ENCODE measurements at places on chromosomes 5 and 9.

GRCh38 chr5:98108497-98108896 lies 665.0 kb upstream of the RGMB start:
- no peak for DNase-seq

DNA sequence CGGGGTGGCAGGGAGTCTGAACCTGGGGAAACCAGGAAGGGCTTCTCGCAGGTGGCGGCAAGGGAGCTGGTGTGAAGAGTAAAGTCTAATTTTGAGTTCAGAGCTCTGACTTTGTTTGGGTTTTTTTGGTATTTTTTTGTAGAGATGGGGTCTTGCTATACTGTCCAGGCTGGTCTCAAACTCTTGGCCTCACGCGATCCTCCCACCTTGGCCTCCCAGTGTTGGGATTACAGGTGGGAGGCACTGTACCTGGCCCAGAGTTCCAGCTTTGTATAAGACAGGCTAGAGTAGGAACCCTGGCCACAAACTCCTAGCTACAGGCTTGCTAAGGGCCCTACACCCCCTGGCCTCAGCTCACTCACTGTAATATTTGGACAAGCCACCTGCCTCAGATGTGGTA lies 105.1 kb upstream of the SARDH start:
- DNase-seq = no peak

DNA sequence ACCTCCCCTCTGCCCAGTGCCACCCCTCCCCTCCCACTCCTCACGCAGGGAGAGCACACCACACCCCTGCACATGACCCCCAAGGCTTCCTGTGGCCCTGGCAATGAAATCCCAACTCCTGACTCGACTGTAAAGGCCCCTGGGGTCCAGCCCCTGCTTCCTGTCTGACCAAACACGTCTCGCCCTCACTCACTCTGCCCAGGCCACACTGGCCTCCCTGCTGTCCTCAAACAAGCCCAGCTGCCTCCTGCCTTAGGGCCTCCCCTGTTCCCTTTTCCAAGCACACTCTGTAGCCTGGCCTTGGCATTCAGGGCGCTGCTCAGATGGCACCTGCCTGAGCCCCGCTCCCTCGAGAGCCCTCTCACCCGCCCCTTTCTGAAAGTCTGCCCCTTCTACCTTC lies 42.4 kb downstream of the HK3 start:
- DNase-seq = no peak

DNA sequence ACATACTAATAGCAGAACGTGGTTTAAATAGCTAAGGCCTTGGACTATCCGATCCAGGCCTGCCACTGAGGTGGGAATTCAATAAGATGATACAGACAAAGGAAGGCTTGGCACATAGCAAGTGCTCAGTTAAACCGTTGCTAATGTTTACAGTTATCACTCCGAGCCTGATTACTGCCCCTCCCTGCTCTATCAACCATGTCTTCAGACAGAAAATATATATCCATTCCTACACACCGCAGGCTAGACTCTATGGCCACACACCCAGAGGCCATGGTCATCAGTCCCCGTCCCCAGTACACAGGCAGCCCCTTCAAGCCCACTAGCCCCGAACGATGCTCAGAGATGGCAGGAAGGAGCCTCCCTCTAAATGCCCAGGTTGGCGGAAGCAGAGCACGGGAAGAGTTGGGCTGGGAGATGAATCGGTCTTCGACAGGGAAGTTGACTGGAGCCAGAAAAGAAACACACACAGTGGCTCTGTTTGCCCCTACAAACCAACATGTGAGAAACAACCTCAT lies 49.7 kb upstream of the STXBP1 start:
- DNase-seq = no peak

DNA sequence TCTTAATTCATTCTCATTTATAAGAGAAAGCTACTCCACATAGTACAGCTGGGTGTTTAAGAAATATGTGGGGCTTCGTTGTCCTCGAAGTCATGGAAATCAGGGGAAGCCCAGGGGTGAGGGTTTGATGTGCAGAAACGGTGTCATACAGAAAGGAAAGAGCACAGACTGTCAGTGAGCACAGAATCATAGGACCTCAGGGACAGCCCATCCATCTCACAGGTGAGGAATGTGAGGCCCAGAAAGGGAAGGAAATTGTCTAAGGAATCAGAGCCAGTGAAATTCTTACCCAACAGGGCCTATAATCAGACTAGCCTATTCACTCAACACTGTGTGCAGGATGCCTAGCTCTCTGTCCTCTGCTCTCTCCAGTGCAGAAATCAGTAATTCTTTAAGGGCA lies 535.6 kb downstream of the SPOCK1 start:
- no peak for DNase-seq

GRCh38 chr5:142845954-142846398 lies 75.8 kb downstream of the ARHGAP26 start:
- DNase-seq = no peak

GRCh38 chr5:59055745-59056448 lies 473.0 kb downstream of the RAB3C start:
- no peak for DNase-seq

- DNase-seq = no peak
These were observed 10.9 kb upstream of the GADD45G start for GRCh38 chr9:89593727-89594427.

DNA sequence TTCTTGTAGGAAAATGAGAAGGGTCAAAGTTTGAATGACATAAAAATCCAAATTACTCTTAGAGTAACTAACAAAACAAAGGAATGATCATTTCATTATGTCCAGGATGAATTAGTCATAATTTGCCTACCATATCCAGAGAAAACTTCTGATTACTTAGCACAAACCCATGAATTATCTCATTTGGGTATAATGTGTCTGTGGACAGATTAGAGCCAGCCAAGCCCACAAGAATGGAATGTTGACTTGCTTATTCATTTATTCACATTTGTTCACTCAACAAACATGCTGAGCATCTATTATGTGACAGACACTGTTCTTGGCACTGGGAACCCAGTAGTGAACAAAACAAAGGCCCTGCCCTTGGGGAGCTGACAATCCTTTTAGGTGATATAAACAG lies 87.4 kb downstream of the APBA1 start:
- DNase-seq = no peak

DNA sequence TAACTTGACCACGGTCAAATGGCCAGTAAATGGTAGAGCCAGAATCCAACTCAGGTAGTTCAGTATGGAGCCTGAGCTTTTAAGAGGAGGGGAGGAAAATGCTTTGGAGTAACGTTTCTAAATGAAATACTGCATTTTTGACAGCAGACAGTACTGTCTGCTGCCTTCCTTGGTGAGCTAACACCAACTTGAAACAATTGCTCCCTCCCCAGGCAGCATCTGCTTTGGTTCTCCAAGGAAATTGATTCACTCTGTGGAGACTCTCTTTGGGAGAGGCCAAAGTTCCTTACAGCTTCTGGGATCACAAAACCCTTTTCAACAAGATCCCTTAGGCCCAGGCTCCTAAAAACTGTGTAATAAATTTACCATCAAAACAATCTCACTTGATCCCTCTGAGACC lies 75.2 kb upstream of the SSBP2 start:
- DNase-seq = no peak

DNA sequence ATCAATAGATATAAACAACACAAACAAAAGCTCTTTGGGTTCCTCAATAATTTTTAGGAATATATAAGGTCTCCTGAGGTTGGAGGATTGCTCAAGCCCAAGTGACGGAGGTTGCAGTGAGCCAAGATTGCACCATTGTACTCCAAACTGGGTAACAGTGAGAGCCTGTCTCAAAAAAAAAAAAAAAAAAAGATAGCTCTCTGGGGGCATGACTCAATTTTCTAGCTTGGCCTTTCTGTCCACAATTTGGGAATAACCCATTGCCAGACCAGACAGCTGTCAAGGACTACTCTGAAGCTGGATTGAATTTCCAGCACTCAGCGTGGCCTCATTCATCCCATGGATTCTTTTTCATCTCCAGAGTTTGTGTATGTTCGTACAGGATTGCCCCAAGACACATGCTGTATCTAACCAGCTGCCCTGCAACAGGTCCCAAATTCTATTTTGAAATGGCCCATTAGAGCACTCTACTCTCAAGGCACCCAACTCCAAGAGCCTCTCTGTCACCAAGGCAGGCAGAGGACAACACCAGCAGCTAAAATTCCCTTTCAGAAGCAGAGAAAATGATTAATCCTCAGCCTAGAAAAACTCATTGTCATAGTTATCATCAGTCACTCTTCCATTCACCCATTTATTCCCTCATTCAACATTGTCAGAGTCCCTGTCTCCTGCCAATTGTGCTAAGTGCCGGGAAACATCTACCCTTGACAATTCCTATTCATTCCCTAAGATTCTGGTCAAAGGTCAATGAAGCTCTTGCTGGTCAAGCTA lies 8.7 kb downstream of the FAM193B start:
- DNase-seq = no peak

DNA sequence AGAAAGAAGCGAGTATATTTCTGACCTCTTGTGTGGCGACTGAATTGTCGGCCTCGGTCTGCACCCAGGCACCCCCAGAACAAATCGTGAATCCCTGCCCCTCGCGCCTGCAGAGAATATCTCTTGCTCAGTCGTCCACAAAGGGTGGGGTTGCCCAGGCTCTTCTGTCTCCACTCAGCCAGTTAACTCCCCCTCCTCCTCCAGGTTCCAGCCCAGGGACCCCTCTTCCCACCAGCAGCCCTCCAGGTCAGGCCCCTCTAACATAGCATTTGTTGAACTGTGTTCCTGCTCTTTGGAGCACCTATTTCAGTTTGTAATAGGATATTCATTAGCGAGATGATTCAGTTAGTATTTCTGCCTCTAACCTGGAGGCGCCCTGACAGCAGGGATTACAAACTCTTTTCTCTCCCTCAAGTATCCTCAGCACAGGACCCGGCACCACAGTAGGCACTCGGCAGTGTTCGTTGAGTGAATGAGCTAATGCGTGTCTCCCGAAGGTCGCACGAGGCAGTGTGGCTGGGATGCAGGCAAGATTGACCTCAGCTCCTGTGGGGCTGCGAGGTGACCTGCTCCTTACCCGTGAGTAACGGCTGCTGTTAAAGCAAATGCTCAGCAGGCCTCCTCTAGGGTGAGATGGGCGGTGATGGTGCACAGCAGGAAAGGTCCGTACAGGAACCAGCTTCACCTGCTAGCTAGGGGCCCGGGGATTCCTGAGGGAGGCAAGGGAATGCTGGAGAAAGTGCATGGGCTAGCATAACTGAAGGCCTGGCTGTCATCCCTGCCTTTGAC lies 25.8 kb downstream of the ZBTB34 start:
- DNase-seq = no peak

Data from right renal pelvis (tissue), 4 donors.